GM18507 (cell line): ENCODE measurements at places on chromosomes 13 and 19.

- DNase-seq = no peak
Observed at GRCh38 chr19:16554776-16555175, 12.5 kb upstream of the CHERP start.

GRCh38 chr13:57063007-57063406 lies 77.7 kb upstream of the PRR20A start:
- DNase-seq = no peak

DNA sequence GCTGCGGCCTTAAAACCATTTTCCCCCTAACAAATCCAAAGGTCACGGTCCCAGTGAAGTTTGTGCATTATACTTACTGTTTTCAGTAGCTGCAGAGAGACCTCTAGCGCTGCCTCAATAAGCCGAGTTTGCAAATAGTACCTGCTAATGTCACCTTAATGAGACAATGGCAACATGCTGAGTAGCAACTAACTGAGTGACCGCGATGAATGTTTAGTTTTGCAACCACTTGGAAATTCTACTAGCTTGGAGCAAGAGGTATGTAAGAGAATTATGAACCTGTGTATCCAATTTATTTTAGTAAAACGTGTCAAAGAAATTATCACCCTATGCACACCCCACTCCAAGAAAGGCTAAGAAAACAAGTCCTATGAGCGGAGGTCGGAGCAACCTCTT lies 1.2 kb downstream of the KPNA3 start:
- DNase-seq = no peak

GRCh38 chr13:44049081-44049945 lies 169.6 kb downstream of the LACC1 start:
- no peak for DNase-seq

DNA sequence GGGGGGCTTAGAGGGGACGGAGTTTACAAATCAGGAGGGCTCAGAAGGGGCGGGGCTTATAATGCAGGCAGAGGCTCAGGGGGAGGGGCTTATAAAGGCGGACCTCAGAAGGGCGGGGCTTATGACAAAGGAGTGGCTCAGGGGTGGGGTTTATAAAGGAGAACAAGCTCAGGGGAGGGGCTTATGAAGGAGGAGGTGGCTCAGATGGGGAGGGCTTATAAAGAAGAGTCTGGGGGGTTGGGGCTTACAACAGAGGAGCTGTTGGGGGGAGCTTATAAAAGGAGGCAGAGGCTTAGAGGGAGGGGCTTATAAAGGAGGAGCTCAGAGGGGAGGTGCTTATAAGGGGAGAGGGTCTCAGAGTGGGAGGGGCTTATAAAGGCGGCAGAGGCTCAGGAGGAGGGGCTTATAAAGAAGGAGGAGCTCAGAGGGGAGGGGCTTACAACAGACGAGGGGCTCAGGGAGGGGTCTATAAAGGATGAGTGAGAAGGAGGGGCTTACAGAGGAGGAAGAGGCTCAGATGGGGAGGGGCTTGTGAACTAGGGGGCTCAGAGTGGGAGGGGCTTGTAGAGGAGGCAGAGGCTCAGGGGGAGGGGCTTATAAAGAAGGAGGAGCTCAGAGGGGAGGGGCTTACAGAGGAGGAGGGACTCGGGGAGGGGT lies 1.0 kb downstream of the SMIM24 start:
- DNase-seq = peak; percentile 35

GRCh38 chr13:40764587-40765403 lies 6.2 kb downstream of the MRPS31 start:
- DNase-seq = no peak

- no peak for DNase-seq
Observed at GRCh38 chr13:21673539-21673788, 2.6 kb downstream of the FGF9 start.

- no peak for DNase-seq
Observed at GRCh38 chr13:34265046-34265679, 447.2 kb downstream of the RFC3 start.

DNA sequence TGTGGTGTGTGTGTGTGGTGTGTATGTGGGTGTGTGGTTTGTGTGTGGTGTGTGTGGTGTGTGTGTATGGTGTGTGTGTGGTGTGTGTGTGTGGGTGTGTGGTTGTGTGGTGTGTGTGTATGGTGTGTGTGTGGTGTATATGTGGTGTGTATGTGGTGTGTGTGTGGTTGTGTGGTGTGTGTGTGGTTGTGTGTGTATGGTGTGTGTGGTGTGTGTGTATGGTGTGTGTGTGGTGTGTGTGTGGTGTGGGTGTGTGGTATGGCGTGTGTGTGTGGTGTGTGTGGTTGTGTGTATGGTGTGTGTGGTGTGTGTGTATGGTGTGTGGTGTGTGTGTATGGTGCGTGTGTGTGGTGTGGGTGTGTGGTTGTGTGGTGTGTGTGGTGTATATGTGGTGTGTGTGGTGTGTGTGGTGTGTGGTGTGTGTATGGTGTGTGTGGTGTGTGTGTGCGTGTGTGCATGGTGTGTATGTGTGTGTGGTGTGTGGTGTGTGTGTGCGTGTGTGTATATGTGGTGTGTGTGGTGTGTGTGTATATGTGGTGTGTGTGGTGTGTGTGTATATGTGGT lies 8.7 kb downstream of the SHISA7 start:
- no peak for DNase-seq

DNA sequence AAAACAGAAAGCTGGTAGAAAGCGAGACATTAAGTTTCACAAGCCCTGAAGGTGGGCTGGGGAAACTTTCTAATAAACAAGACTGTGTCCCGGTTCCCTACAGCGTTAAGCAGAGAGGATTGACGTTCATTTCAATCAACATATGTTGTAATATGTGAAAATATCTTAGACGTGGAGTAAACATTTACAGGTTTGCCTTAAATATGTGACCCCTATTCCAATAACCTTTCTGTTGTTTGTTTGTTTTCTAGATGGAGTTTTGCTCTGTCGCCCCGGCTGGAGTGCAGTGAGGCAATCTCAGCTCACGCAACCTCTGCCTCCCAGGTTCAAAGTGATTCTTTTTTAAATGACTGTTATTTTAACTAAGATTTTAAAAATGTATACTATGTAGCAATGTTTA lies 526.2 kb downstream of the SUCLA2 start:
- DNase-seq = no peak

- no peak for DNase-seq
Observed at GRCh38 chr19:50505856-50506611, 5.0 kb downstream of the JOSD2 start.

GRCh38 chr19:33736158-33736557 lies 60.5 kb upstream of the KCTD15 start:
- no peak for DNase-seq
